Astrocyte of the spinal cord (primary cell): ENCODE measurements at places on chromosomes 3 and 15.

DNA sequence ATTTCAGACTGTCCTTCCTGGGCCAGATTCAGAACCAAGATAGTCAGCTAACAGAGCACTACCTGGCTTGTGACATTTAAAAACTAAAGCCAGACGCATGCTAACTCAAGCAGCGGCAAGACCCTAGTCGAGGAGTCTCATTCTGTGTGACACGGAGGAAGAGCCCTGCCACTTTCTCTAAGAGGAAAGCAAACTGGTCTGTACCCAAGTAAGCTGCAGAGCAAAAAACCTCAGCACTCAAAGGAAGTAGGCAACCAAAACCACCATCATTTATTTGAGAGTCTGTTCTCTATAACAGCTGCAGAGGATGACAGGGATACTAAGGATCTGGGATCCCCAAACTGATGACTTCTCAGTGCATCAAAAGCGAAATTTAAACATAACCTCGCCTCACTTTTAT lies 152.1 kb downstream of the OSBPL10 start:
- DNase-seq, result no peak

GRCh38 chr3:56919137-56919796 lies 117.5 kb upstream of the ARHGEF3 start:
- DNase-seq, result no peak

DNA sequence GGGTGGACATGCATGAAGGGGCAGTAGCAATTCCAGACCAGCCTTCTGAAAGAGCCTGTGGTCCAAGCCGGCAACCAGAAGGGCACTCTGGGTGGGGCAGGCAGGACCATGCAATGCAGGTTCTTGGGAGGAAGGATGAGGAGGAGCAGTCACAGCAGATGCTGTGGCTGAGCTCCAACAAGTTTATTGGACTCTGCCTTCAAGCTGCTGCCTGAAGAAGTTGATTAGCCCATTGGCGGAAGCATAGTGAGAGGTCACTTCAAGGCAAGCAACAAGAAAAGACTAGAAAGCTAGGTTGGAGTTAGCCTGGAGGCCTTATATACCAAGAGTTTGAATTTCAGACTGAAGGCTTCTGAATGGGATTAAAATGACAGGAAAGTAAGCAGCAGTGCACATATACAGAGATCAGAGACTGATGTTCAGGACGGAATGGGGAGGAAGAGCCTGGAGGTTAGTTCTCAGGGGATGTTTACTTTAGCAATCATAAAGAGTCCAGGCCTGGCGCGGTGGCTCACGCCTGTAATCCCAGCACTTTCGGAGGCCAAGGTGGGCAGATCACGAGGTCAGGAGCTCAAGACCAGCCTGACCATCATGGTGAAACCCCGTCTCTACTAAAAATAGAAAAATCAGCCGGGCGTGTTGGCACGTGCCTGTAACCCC lies 39.9 kb downstream of the SFMBT1 start:
- no peak for DNase-seq

GRCh38 chr15:77764095-77764494 lies 131.4 kb upstream of the LINGO1 start:
- no peak for DNase-seq

GRCh38 chr3:142237891-142238290 lies 12.5 kb upstream of the GK5 start:
- no peak for DNase-seq

- no peak for DNase-seq
These were observed 16.7 kb downstream of the MIX23 start for GRCh38 chr3:122366379-122366749.

DNA sequence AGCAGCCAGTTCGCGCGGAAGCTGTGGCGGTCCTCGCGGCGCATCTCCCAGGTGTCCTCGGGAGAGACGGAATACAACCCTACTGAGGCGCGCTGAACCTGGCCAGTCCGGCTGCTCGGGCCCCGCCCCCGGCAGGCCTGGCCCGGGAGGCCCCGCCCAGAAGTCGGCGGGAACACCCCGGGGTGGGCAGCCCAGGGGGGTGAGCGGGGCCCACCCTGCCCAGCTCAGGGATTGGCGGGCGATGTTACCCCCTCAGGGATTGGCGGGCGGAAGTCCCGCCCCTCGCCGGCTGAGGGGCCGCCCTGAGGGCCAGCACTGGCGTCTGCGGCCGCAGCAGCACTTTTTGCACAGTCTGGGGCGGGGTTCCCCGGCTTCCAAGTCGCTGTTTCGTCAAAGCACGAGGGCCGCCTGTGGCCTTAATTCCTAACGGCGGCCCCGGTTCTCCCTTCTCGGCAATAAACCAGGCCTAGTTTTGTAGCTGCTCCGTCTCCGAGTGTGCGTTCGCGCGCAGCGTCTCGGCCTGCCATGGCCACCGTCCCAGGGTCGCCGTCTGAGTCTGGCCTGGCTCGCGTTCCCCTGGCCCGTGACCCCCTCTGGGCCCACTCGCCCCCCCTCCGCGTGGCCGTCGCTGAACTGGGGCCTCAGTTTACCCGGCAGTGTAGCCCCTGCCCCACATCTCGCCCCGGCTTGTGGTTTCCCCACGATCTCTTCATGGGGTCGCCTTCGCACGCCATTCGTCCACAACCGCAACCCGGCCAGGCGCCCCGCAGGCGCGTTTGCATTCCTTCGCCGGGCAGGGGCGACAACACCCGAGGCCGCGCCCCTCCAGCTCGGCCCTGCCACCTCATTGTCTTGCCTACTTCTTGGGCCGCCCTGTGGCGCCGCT lies 30.0 kb downstream of the NBEAL2 start:
- DNase-seq, result peak; percentile 95

DNA sequence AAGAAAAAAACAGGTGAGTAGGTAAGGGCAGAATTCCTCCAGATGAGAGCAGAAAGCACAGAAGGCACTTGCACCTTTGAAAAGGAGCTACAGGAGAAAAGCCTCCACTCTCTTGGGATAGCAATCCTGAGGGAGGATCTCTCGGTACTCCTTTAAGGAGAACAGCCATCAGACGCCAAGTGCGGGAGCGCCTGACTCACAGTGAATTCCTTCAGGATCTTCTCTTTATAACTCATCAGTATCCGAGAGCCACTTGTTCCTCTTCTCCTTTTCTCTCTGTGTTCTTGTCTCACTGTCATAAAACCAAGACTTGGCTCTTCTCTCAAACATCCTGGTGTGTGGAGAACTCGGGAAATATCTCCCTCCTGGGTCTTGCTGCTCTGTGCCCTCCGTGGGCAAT lies 10.1 kb upstream of the GOLGA8J start:
- no peak for DNase-seq

DNA sequence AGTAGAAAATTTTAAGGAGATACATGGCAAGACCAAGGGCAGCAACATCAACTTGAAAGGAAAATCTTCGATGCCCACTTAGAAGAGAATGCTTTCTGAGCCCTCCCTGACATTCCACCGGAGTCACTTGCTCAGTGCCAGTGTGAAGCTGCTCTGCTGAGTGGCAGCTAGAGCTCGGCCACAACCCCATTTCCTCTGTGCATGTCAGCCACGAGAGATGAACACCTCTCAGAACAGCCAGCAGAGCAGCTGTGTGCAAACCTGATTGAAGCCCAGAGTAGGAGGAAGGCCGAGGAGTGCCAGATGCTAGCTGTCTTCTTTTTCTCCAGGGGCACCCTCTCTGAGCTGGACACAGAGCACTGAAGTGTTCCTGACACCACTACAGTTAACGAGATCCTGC lies 12.2 kb downstream of the TARS3 start:
- DNase-seq, result no peak

DNA sequence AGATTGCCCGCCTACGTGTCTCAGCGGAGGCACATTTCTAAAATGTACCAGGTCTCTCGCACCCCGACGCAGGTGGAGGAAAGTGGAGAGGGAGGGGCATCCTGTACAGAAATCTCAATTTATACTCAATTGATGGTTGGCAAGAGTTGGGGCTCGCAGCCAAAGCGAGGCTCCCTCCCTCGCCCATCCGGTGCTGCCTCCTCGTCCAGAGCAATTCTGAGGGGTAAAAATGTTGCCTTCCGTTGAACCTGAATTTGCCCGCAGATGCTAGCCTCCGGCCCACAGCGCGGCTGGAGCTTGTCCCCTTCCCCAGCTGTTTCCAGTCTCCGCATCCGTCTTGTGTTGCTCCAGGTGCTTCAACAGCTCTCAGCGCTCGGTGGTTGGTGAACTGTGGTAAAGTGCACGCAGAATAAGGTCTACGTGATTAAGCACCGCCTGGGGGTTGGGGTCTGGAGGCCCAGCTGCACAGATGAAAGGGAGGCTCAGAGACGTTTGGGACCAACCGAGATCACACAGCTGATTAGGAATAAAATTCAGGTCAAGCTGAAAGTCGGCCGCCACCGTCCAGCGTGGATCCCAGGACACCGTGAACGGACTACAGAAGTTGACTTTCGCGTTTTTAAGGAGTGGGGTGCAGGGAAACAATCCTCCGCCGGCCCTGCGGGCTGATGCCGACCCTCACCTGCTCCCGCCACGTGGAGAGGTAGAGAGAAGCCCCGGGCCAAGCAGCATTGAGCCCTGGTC lies 846 bp upstream of the POLG start:
- no peak for DNase-seq

- no peak for DNase-seq
These were observed 69.1 kb upstream of the TAMM41 start for GRCh38 chr3:11915621-11916424.

- no peak for DNase-seq
These were observed 88.2 kb upstream of the PROK2 start for GRCh38 chr3:71873093-71873611.

DNA sequence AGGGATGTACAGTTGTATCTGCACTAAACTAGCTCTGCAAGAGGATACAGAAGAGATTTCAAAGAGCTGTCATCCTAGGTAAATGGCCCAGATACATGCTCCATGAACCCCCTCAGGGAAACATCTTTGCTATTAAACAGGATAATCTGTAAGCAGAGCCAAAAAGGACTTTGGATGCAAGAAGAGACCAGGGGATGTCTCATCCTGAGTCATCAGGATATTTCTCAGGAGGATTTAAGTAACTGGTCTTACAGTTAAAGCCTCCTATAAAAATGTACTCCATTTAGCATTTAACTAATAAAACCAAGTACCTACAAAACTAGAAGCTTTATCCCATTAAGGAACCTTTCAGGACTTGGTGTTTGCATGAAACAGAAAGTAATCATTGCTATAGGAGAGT lies 48.2 kb upstream of the PHLDB2 start:
- DNase-seq, result peak; percentile 88

DNA sequence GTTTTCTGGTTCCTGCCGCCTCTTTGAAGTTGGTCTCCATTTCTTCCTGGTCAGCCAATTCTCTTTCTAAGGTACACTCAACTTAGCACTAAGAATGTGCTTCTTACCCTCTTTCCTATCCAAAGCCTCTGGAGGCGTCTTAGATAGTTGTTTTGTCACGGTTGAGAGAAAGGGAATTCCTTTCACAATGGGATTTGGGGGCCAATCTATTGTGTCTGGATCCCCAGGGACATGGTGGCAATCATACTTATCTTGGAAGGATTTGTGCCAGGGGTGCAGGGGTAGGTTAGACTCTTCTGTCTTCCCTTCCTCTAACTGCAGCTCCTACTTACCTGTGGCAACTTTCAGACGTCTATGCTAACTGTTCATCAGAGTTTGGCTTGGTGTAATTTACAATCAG lies 287.1 kb downstream of the SOX2 start:
- DNase-seq, result no peak

- DNase-seq, result no peak
These were observed 495.3 kb upstream of the AGTR1 start for GRCh38 chr3:148202386-148202785.

GRCh38 chr3:42711491-42712343 lies 9.1 kb upstream of the HHATL start:
- no peak for DNase-seq

GRCh38 chr3:44476181-44476611 lies 1.3 kb downstream of the ZNF445 start:
- peak; percentile 38 for DNase-seq

DNA sequence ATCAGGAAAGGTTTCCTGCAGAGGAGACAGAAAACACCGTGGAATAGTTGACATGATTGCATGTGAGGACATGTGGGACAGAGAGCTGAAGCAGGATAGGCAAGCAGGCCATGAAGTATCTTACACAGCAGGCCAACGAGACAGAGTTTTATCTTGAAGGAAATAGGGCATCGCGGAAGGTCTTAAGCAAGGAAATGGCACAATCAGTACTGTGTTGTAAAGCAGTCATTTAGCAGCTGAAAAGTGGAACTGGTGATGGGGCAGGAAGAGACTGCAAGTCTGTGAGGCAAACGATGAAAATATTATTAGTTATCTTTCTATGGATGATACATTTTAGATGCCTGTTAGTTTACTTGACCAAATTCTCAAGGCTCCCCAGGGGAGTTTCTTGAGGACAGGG lies 535.1 kb downstream of the SOX2 start:
- no peak for DNase-seq

GRCh38 chr15:65938604-65939003 lies 69.3 kb downstream of the RAB11A start:
- no peak for DNase-seq

- no peak for DNase-seq
These were observed 27.7 kb downstream of the LINGO1 start for GRCh38 chr15:77604973-77605372.

GRCh38 chr15:57455929-57456328 lies 79.6 kb downstream of the CGNL1 start:
- DNase-seq, result no peak

GRCh38 chr3:110680450-110680849 lies 391.2 kb upstream of the NECTIN3 start:
- no peak for DNase-seq

- peak; percentile 80 for DNase-seq
These were observed 4.8 kb downstream of the VWA5B2 start for GRCh38 chr3:184234224-184234623.

GRCh38 chr3:159919873-159920272 lies 68.8 kb upstream of the IL12A start:
- DNase-seq, result peak; percentile 56

DNA sequence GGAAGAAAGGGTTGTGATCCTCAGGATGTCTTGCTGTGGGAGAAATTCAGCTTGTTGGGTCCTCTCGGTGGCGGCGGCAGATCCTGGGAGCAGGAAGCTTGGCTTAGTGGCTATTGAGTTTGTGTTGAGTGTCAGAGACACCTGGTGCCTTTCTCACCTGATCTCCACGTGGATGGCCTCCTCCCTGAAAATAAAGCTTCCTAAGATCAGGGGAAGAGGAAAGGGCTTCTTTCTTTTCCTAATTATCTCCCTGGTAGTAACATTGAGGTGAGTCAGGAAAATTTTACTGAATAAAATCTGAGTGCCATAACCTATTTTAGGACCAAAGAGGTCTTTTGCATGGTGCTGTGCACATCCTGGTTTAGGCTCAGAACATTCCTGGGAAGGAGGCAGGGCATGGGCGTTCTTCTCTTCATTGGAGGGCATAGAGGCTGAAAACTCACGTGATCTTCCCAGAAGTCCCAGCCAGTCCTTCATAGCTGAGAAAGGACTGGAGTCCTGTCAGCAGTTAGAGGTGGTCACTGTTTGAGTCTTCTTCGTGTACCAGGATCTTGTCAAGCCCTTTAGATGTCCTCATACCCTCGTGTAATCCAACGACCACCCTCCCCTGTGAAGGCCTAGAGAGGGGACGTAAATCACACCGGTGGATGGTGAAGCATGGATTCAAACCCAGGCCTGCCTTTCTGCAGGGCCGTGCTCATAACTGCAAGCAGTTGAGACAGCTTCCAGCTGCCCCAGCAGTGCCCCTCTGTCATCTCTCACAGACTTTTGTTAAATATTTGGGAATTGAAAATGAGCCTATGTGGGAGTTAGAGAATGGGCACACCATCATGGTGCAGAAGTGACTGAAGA lies 1.1 kb downstream of the CMTM8 start:
- no peak for DNase-seq

GRCh38 chr15:73196113-73196512 lies 143.8 kb downstream of the NEO1 start:
- DNase-seq, result no peak
